ENCODE measurements at places on chromosomes 7 and 10. TPM values are rescaled to one million over a fixed set of nuclear protein-coding genes. Genes with fewer than 3 reads are reported as not detected.

The C7orf57 gene
- not detected for total RNA-seq

DNA sequence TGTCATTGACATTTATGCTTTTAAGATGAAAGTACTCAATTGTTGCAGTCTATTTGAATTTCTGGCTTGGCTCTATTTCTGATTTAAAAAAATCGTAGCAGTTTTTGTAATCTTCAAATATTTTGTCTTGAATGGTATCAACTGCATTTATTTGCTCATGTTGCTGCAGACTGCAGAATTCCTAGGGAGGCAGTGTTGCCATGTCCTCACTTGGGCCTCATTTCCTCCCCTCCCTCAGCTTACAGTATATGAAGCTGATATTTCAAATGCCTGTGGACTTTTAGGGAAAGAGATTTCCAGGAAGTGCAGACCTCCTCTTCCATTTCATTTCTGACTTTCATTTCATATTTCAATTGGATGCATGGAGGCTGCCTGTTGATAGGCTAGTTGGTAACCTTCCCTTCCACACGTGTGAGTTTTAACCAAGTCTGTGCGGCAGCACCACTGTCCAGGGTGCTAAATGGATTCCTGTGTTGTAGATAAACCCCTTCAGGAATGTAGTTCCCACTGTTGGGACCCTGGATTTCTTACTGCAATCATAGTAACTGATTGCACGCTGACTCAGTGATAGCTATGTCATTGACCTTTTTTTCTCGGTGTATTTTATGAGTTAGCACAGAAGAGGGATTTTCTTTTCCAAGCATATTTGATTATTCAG is 17.5 kb downstream of the VPS50 start:
- DNase-seq = peak; percentile 12

GRCh38 chr10:54983255-54983654 is 182.2 kb upstream of the PCDH15 start:
- DNase-seq = no peak

The SORBS1 gene
- 30.7 TPM for total RNA-seq

DNA sequence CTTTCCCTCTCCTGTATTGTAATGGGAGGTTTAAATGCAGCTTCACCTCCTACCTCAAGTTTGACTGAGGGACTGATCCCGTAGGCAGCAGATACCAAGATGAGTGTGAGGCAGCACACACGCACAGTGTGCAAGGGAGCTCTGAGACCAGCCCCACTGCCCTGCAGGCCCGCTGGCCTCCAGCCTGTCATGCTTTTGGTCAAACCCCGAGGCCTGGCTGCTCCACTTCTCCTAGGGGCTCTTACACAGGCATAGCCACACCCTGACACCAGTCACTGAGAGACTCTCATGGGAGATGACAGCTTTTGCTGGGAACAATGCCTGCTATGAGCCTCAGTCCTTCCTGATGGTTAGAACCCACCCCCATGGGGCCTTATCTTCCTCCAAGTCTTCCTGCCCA is 27.6 kb downstream of the DRGX start:
- no peak for DNase-seq

GRCh38 chr10:131134651-131135050 is 176.9 kb downstream of the TCERG1L start:
- no peak for DNase-seq

GRCh38 chr7:111339006-111339405 is 223.3 kb downstream of the IMMP2L start:
- DNase-seq = no peak

- no peak for DNase-seq
Measured at GRCh38 chr10:25666276-25666675, 267.8 kb upstream of the MYO3A start.

DNA sequence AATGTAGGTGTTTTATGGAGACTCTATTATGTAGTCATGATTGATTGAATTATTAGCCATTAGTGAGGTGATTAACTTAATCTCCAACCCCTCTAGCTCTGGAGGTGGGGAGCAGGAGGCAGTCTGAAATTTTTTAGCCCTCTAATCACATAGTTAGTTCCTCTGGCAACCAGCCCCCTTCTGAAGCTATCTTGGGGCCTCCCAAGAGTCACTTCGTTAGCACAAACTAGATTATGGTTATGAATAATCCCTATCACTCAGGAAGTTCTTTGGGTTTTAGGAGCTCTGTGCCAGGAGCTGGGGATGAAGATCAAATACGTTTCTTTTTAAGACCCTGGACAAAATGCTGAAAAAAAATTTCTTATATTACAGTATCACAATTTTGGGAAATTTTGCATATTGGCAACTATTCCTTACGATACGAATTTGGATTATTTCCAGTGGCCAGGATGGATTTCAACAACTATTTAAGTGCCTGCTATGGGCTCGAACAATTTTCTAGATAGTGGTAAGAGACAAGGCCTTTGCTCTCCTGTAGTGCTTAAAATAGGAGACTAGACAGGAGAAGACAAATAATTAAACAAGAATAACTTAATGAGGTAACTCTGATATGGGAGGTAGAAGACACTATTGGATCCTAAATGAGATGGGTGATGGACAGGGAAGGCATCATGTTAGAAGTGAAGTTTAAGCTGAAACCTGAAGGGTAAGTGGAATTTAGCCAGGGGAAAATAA is 52.9 kb downstream of the BTAF1 start:
- DNase-seq = no peak

DNA sequence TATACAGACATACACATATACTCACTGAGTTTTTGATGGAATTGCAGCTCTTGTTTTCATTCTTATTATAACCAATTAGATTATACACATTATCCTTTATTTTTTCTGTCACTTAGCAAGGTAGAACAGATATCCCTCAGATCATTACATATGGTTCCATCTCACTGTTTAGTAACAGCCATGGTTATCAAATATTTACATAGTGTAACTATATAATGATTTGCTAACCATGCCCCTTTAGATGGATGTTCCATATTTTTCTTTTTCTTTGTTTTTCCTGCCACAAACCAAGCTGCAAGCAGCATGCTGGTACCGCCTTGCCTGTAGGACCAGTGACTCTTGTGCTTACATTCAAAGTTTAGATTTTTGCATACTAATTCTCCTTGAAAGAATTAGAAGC is 163.4 kb upstream of the NFE2L3 start:
- DNase-seq = no peak

DNA sequence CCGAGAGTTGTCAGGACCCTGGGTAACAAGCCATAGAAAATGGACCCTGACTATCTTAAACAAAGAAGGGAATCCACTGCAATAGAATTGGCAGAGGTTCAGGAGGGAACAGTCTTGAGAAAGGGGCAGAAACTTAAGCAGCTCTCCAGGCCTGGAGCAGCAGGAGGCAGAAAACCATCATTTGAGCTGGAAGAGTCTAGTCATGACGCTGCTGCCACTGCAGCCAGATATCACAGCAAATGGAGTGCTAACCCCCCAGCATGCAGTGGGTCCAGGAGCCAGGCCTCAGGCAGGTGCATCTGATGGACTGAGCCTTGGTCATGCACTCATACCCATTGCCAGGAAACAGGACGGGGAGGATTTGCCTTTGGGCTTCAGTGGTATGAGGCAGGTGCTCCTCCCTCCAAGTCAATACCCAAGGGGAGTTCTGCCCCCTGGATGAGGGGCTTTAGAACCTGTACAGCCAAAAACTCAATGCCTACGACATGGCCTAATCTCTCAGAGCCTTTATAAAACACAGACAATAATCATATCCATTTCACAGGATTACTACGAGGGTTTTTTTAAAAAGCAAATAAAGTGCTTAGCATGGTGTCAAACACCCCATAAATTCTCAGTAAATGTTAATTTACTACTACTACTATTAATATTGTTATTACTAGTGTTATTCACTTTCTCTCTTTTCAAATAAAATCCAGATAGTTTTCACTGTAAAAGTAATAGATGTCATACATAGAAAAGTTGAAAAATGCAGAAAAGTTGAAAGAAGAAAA is 30.7 kb downstream of the DUSP5 start:
- no peak for DNase-seq

GRCh38 chr7:114949231-114949630 is 27.3 kb downstream of the MDFIC start:
- no peak for DNase-seq

- DNase-seq = no peak
Measured at GRCh38 chr7:150940431-150941102, 37.6 kb downstream of the KCNH2 start.

GRCh38 chr7:81469869-81470723 is 299.8 kb downstream of the HGF start:
- DNase-seq = peak; percentile 52

DNA sequence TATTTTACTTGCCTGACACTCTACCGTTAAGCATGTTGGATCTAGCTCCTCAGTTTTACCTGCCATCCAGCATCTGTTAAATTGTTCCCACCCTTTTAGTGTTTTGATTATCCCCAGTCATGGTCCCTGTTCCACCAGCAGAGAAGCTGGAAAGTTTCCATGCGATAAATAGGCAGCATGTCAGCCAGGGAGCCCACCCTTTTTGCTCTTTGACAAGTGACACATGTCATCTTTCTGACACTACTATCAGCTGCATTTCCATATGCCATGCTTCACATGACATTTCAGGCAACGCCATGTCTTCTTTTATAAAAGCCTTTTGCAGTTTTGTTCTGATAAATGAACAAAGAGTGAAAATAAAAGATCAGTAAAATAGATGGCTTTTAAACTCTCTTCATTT is 310.8 kb downstream of the MAGI2 start:
- no peak for DNase-seq

DNA sequence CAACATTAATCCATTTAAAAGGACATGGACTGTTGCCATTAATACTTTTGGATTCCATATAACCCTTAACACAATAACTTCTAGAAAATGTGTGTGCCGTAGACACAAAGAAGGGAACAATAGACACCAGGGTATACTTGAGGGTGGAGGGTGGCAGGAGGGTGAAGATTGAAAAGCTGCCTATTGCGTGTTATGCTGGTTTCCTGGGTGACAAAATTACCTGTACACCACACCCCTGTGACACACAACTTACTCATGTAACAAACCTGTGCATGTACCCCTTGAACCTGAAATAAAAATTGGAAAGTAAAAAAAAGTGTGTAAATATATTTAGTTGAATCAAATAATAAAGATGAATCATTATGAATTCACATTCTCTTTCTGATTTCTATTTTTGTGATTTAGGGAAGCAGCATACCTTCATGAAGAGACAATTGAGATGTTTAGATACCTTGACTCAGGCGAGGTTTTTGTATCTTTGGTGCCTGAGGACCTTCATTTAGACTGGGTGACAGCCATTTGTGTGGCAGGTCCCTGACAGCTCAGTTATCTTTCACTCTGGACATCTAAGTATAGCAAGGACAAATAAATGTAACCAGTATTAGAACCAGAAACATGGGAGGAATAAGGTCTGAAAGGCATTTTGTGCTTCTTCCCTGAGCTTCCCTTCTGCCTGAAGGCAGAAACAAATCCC is 28.7 kb downstream of the GIMAP8 start:
- no peak for DNase-seq

- no peak for DNase-seq
Measured at GRCh38 chr10:43083764-43084163, 6.9 kb downstream of the RET start.

The AQP1 gene
- 1.4 TPM for total RNA-seq

DNA sequence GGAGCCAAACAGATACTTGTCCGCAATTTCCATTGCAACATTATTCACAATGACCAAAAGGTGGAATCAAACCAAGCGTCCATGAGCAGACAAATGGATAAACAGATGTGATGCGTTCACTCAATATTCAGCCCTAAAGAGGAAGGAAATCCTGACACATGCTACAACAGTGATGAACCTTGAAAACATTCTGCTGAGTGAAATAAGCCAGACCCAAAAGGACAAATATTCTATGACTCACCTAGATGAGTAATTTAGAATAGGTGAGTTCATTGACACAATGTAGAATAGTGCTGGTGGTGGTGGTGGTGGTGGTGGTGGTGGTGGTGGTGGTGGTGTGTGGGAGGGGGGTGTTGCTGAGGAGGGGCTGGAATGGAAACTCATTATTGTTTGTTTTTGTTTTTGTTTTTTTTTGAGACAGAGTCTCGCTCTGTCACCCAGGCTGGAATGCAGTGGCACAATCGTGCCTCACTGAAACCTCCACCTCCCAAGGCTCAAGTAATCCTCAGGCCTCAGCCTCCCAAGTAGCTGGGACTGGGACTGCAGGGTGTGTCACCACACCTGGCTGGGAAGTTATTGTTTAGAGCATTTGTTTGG is 28.6 kb downstream of the SMKR1 start:
- DNase-seq = no peak

The OR2A42 gene
- total RNA-seq = not detected

DNA sequence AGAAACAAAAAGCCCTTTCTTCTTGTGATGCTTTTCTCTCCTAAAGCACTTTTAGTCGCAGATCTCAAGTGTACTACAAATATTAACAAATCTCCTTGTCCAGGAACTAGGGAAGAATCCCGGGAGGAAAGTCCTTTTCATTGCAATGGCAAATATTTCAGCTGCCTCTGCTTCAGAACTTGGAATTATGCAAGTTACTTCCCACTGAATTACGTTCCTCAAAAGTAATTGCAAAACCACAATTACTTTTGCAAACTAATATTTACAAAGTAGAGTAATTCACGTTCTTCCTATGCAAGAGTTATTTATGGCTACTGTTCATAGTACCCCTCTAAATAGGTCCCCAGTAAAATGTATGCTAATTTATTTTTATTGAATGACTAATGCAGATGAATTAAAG is 14.5 kb downstream of the PRKCQ start:
- DNase-seq = no peak

- DNase-seq = no peak
Measured at GRCh38 chr10:36778651-36779050, 346.7 kb upstream of the ANKRD30A start.

DNA sequence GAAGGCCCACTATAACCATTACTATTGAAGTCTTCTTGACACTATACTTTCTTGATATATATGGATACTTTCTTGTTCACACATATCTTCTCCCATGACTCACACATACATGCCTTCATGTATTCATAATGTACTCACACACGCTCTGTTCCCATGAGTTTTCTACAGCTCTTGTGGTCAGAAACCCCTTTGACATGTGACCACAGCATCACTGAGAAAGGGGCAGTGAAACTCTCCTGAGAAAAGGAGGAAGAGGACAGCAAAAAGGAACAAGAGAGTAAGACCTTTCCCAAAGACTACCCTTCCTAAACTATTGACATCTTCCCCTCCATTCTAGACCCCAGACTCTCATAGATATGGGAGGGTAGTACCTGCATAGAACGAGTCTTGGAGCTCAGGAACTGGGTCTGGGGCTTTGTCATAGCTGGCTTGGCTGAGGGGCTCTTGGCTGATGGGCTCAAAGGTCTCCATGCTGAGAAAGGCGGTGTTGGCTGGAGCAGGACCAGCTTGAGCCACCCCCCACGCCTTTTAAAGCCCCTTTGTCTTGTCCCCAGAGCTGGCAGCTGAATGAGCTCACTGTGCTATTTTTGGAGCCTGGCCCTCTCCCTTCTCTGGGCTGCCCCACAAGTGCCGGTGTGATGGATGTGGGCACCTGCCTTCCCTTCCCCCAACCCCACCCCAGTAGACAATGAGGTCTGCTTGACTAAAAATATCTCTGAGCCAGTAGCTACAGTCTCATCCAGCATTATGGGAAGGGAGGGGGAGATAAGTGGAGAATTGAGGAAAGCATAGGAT is 5.1 kb downstream of the SYNPO2L start:
- DNase-seq = no peak

GRCh38 chr10:132172091-132173066 is 14.4 kb upstream of the DPYSL4 start:
- no peak for DNase-seq

GRCh38 chr7:105797652-105798051 is 78.7 kb downstream of the ATXN7L1 start:
- DNase-seq = no peak

GRCh38 chr10:102230264-102230860 is 4.3 kb downstream of the ELOVL3 start:
- no peak for DNase-seq

Measured in progenitor cell of endocrine pancreas (in vitro differentiated cells).